ENCODE measurements at places on chromosomes 11 and 22.

DNA sequence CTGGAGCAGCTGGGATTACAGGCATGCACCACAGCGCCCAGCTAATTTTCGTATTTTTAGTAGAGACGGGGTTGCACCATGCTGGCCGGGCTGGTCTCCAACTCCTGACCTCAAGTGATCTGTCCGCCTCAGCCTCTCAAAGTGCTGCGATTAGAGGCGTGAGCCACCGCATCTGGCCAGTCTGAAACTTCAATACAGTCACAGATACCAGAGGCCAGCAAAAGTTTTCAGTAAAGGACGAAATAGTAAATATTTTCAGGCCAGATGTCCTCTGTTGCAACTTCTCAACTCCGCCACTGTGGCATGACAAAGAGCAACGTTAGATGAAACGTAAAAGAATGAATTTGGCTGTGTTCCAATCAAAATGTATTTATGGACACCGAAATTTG, 403.6 kb downstream of the MN1 start:
- no peak for DNase-seq

GRCh38 chr11:86518211-86518610, 143.5 kb downstream of the CCDC81 start:
- no peak for DNase-seq

DNA sequence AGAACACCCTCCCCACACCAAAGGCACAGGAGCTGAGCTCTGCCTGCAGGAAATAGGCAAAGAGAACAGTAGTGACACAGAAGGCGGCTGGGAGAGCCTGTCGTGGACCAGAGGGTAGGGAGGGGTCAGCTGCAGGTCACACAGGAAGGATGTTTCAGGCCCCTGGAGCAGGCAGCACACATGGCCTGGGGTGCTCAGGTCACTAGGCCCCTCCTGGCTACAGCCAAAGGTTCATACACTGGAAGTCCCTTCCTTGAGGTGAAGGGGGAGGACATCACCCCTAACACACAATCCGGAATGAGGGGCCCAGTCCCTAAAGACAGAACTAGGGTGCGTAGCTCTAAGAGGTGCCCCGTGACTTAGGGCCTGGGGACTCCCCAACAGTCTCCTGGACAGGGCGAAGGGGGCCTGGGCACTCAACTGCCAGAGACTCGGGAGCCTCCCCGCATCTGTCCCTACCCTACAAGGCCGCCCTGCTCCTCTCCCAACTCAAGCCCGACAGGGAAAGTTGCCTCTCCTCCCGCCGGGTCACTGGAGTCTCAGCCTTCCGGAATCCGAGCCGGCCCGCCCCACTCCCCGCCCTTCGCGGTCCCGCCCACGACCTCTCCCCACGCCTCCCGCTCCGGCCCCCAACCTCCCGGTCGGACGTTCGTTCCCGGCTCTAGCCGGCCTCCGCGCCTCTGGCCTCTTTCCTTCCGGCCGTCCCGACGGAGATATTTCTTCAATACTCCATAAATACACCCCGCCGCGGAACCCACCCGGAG, at the start of gene CYB5R2:
Gene CYB5R2 (minus strand): TSS at position 541 of the 764 bp plus-strand sequence. CDS start 675 bp downstream, outside the sequence.
- DNase-seq: peak; percentile 33

DNA sequence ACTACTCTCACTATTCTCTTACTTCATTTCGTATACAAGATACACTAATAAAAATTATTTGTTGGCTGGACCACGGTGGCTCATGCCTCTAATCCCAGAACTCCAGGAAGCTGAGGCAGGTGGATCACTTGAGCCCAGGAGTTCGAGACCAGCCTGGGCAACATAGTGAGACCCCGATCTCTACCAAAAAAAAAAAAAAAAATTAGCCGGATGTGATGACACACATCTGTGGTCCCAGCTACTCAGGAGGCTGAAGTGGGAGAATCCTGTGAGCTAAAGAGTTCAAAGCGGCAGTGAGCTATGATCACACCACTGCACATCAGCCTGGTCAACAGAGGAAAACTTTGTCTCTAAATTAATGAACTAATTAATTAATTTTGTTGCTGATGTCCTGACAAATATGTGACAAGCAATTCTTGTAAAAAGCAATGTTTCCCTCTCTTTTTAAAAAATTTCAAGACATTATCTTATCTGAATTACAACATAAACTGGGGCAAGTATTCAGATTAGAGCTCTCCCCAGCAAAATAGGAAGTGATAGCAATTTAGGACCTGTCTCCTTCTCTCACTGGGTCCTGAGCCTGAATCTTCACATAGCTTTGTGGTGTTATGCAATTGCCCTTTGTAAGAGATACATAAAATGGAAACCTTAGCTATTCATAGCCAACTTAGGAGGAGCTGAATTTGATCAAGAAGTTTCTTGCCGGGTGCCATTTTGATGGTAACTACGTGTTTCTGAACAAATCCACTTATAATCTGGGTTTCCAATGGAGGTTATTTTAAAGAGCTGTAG, 17.6 kb upstream of the TMA7B start:
- DNase-seq: peak; percentile 43

DNA sequence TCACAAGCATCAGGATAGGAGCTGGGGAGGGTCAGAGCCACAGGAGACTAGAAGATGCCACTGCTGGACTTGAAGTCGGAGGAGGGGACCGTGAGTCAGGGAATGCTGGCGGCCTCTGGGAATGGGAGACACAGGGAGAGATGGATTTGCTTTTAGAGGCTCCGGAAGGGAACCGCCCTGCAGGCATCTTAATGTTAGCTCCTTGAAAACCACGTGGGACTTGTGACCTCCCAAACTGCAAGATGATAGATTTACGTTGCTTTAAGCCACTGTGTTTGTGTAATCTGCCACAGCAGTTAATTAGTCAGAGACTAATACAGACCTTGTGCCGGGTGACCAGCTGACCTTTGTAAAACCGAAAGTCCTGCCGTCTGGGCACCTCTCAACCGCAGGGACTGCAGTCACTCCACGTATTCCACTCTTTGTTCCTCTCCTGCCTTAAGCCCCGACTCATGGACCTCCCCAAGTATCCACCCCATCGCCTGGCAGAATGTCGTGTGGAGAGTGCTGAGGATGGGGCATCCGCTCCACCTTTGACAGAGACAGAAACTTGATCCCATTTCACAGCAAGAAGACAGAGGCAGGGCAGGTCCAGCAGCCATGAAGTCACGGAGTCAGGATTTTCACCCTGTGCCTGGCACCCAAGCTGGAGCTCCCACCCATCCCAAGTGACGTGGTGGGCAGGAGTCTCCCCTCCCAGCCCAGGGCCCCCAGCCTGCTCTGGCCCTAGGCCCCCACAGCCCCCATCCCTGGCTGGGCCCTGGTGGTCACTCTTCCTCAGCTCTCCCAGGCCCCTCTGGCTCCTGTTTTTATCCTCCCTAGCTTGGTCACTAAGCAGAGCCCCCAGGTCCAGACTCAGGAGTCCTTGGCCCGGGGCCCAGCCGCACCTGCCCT, 19.4 kb upstream of the CTSD start:
- DNase-seq: no peak

GRCh38 chr11:131880976-131881375, 510.6 kb downstream of the NTM start:
- DNase-seq: no peak

DNA sequence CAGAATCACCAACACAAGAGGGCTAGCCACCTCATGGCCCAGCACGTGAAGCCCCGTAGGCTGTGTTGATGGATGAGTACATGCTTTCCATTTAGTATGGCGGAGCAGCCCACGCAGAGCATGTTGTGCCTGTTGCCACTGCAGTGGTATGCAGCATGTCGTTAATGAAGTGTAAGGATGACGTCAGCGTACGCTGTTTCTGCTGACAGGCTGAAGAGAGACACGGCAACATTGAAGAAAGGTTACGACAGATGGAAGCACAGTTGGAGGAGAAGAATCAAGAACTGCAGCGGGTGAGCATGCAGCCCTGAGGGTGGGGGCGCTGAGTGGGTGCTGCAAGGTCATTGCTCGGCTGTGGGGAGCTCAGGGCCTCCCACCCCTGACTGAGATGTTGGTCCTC, 62.8 kb downstream of the PPFIA1 start:
- DNase-seq: no peak

DNA sequence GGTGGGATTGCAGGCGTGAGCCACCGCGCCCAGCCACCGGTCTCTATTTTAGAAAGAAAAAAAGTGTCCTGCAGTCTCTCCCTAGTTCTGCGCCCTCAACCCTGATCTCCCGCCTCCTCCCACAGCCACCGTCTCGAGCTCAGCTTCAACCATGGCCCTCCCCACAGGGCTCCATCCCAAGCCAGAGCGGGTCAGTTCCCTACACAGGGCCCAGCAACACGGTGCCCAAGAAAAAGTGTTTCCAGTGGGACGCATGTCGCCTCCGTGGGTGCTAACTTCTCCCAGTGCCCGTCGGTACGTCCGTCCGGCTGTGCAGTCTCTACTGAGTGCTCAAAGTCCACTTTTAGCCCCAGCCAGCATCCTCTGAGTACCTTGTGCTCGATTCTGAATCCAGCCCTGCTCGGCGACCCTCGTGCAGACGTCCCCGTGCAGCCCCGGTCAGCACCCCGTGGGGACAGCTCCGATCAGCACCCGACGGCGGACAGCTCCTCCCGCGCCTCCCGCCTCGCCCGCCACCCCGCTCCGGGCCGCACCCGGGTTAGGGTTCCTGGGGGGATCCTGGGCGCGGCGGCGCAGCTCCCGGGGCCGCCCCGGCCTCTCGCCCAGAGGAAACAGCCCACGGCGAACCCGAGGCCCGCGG, 657 bp upstream of the MAPK8IP2 start:
- peak; percentile 80 for DNase-seq

DNA sequence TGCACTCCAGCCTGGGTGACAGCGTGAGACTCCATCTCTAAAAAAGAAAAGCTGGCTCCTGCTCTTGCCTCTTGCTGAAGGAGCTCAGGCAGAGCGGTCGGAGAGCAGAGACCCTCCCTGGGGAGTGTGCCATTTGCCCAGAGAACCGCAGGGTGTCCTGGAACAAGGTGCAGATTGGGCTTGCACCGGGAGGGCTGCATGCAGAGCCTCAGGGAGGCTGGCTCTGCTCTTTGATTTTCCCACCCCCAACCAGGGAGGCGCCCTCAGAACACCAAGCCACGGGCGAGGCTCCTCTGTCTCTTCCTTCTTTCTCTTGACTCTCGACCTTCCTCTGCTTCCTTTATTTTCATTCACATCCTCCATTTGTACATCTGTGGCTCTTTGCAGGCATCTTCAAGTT, 889.1 kb downstream of the OPCML start:
- no peak for DNase-seq

GRCh38 chr11:134022748-134023147, 46.1 kb upstream of the JAM3 start:
- no peak for DNase-seq

GRCh38 chr11:27150098-27150497, 109.5 kb downstream of the BBOX1 start:
- DNase-seq: no peak

DNA sequence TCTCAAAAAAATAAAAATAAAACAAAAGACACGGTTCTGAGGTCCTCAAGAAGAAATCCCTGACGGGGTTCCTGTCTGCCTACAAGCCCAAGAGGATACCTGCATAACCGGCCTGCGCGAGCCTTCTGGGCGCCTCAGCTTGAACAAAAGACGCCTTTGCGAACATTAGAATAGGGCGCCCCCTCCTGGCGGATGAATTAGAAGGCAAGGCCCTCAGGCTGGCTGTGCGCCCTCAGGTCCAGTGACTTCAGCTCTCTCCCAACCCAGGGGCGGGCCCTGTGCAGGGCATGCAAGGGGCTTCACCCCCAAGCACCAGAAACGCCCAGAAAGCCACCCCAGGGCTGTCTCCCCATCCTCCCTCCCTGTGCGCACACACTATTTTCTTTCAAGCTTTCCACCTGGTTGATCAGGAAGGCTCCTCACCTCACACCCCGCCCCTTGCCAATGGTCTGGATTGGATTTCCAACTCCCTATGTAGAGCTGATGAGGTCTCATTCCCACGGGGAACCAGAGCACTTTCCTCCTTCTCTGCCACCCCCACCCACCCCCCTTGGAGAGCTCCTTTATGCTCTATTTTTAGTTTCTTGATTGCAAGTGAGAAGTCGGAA, 273.3 kb downstream of the BUD13 start:
- DNase-seq: peak; percentile 88

- DNase-seq: no peak
Measured at GRCh38 chr22:35589071-35589755, 27.9 kb downstream of the MB start.

GRCh38 chr22:20024650-20025397, 3.9 kb downstream of the TANGO2 start:
- DNase-seq: no peak

GRCh38 chr11:121366038-121366437, 73.5 kb downstream of the SC5D start:
- no peak for DNase-seq

- DNase-seq: no peak
Measured at GRCh38 chr11:134636071-134636470, 224.0 kb upstream of the B3GAT1 start.

GRCh38 chr11:40513281-40513680, 946.2 kb downstream of the LRRC4C start:
- no peak for DNase-seq

GRCh38 chr11:126857860-126858808, 142.4 kb downstream of the KIRREL3 start:
- no peak for DNase-seq

- no peak for DNase-seq
Measured at GRCh38 chr22:35651085-35651484, 2.8 kb downstream of the APOL6 start.

- DNase-seq: no peak
Measured at GRCh38 chr11:27807596-27807995, 107.3 kb upstream of the BDNF start.

DNA sequence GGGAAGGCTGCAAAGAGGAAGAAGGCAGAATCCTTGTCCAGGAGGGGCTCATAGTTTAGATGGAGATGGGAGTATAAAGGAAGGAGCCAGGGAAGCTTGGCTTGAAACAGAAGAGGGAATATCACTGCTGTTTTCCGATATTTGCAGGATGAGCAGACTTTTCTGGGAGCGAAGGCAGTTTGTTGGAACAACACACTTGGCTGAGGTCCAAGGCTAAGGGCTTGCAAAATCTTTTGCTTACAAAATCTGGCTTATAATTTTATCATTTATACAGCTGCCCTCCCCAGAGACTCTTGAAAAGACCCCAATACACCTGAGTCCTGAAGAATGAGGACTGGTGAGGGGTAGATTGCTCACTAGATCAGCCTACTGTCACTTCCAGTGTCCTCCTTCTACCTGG, 174.8 kb downstream of the NELL1 start:
- DNase-seq: no peak

DNA sequence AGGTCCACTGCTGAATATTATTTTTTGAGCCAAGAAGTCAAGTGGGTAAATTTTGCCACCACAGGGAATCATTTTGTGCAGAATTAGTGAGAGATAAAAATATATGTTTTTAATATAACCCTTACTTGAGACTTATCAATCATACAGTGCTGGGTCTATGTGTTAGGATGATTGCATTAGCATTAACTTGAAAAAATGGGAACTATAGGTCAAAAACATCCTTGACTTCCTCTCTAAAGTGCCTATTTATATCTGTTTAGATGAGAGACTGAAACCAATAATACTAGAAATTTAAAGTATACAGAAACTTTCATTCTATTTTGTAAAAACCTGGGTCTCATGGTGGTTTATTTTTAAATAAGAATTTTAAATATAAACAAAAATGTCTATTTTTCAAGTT, 65.1 kb upstream of the CARD18 start:
- DNase-seq: no peak

GRCh38 chr22:35542157-35542938, 1.7 kb downstream of the RASD2 start:
- no peak for DNase-seq

Measured in stimulated activated CD8-positive, alpha-beta memory T cell treated with anti-CD3 and anti-CD28 coated beads, Interleukin-4, amount 100 ng/mL, for 48 hours (primary cell).